ENCODE measurements at places on chromosomes 4 and X.

DNA sequence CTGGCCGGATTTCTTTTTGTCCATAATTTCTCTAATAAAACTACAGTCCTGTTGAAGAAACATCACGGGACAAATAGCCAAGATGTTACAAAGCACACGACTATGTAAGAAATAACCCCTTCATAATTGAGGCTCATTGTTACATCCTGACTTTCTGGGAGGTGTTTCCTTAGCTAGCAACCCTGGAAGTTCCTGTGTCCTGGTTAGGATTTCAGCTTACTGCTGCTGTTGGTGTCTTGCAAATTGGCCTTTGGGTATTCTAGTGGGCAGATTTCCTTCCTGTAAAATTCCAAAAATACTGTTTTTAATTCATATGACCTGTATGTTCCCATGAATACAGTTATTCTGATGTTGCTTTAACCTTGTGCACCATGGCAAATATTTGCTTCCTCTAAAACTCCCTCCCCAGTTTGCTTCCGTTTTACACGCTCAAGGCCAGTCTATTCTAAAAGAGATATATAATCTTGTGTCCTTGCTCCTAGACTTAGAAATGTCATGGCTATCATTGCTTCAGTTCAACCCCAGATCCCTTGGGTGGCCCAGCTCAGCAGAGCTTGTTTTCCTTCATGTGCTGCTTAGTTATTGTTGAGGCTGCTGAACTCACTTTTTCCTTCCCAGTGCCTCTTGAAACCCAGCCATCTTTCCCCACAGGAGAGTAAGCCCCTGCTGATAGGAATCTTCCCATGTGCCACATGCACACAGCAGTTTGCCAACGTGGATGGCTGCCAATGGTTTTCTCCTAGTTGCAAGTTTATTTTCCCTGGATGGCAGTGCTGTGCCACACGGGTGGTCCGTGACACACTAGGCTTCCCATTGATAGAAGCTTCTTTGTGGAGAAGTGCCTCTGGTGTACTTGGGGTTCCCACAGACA lies 75.8 kb downstream of the TSPAN7 start:
- DNase-seq: no peak

DNA sequence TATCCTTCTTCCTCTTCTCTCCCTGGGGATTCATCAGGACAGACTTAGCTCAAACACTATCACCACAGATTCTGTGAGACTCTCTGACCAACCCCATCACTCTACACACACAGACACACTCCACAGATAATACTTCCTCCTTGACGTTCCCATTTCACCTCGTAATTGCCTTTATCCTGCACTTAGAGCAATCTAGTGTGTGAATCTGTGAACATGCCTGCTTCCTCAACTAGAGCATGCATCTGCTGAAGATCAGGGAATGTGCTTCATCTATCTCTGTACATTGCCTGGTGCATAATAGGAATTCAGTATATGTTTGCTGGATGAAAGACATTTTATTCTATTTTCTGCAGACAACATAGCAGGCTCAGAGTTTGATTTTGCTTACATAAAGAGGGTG lies 25.1 kb upstream of the HS6ST2 start:
- no peak for DNase-seq

GRCh38 chr4:1945124-1945895 lies 63.5 kb downstream of the NELFA start:
- no peak for DNase-seq

DNA sequence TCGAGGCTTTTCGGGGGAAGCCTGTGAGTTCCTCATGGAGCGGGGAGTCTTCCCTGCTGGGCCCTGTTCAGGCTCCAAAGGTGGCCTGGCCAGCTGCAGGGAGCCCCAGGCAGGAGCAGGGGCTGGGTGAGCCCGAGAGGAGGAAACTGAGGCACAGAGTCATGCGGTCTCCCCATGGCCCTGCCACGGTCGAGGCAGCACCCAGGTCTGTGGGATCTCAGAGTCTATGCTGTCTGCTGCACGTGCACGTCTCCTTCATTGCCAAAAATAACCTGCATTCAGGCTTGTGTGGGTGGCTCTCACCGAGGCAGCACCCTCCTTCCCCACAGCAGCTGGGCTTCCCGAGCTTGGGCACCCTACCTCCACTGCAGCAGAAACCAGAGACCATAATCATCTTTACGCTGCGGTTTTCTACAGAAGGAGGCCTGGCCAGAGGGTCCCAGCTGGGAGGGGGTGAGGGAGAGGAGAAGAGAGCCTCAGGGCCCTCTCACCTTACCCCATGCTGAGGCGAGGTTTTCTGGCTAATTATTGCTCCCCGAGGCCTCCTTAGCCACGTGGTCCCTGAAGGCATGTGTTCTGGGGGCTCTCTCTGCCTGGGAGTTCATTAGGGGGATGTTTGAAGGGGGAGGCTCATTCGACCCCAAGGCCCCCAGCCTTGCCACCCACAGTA lies 64.3 kb downstream of the CPZ start:
- DNase-seq: no peak

GRCh38 chrX:110748256-110748806 lies 47.3 kb downstream of the CHRDL1 start:
- DNase-seq: no peak

- no peak for DNase-seq
Measured at GRCh38 chr4:1518997-1519700, 112.9 kb upstream of the NKX1-1 start.

DNA sequence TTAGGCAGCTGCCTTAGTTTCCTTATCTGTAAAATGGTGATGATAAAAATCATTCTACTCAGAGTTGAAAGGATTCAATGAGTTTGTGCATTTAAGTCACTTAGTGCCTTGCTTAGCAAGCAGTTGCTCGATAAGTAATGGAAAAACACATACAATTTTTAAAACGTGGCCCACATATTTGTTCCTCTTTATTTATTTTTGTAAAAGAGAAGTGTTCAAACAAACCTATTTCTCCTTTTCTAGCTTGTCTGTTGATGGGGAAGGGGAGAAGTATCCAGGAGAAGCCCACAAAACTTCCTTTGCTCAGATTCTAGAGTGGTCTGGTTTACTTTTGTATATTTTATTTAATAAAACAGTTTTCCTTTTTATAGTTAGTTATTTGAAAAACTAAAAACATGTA lies 3.3 kb upstream of the HPGDS start:
- DNase-seq: no peak

DNA sequence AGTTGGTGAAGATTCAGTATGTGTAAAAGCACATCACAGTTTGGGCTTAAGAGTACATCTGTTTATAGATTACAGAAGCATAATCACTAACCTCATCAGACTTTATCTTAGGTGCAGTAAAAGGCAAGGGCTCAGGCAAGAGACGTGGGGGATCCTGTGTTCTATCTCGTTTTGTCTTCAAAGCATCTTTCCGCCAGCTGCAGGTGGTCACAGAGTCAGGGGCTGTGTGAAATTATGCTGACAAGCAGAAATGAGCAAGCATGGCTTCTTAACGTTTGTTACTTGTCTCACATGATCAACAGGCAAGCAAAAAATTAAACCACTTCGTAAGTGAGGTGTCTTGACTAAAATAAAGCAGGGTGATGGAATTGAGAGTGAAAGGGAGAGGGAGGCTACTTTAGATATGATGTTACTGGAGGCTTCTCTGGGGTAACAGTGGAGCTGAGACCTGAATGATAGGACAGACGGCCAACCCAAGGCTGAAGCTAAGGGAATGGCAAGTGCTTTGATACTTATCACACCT lies 1.4 kb upstream of the TEC start:
- DNase-seq: no peak

- no peak for DNase-seq
Measured at GRCh38 chr4:43357252-43357974, 464.9 kb downstream of the GRXCR1 start.

DNA sequence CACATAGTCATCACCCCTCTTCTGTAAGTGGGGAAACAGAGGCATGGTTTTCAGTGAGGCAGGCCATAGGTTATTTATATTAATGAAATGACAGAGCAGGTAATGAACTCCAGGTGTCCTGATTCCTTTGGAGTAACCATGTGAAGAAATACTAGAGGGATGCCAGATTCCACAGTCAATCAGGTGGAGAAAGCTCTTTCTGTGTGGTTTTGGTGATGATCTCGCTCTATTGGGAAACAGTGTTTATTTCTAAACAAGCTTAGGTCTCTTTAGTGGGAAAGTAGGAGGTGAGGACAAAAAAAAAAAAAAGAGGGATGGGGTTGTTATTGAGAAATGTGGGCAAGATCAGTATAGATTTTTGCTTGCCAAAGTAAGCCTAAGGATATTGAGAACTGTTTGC lies 12.2 kb downstream of the DOCK11 start:
- no peak for DNase-seq

GRCh38 chr4:176789955-176790354 lies 2.8 kb downstream of the VEGFC start:
- DNase-seq: no peak

- no peak for DNase-seq
Measured at GRCh38 chr4:89257376-89257775, 50.2 kb downstream of the GPRIN3 start.

DNA sequence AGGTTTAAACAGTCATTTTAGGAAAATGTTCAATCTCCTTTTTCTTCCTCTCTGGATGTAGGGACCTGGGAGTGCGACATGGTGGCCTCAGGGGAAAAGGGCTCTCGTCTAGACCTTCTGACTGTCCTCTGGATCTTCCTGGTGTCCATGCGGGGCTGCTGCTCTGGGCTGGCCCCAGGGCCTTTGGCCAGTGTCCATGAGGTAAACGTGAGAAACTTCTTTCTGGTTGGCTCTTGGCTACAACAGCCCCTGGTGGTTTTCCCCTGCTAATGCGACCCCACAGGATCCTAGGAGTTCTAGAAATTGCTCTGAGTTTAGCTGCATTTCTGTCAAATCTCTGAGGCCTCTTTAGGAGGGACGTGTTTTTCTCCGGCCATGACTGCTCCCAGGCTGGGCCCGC lies 85.7 kb downstream of the MFAP3L start:
- no peak for DNase-seq

- DNase-seq: no peak
Measured at GRCh38 chr4:26105815-26106699, 192.0 kb downstream of the SMIM20 start.

DNA sequence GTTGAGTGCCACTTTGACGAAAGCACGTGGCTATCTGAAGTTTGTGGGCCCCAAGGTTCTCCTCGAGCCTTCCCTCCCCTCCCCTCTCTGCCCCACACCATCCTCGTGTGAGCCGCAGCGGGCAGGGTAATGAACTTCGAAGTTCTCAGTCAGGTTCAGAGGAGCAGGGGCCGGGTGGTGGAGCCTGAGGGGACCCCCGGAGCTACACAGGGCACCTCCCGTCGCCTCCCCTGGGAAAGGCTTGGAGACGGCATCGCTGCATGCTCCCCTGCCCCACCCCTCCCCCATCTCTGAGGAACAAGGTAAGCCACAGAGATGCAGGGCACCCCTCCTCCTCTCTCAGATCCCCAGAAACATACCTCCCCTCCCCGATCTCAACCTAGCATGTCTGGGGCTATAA lies 2.8 kb upstream of the NKX1-1 start:
- no peak for DNase-seq

GRCh38 chrX:24145303-24146186 lies 4.0 kb upstream of the ZFX start:
- DNase-seq: no peak

- no peak for DNase-seq
Measured at GRCh38 chr4:108532187-108532586, 88.2 kb upstream of the RPL34 start.

- peak; percentile 2 for DNase-seq
Measured at GRCh38 chrX:97389761-97390192, 506.1 kb downstream of the RPA4 start.

DNA sequence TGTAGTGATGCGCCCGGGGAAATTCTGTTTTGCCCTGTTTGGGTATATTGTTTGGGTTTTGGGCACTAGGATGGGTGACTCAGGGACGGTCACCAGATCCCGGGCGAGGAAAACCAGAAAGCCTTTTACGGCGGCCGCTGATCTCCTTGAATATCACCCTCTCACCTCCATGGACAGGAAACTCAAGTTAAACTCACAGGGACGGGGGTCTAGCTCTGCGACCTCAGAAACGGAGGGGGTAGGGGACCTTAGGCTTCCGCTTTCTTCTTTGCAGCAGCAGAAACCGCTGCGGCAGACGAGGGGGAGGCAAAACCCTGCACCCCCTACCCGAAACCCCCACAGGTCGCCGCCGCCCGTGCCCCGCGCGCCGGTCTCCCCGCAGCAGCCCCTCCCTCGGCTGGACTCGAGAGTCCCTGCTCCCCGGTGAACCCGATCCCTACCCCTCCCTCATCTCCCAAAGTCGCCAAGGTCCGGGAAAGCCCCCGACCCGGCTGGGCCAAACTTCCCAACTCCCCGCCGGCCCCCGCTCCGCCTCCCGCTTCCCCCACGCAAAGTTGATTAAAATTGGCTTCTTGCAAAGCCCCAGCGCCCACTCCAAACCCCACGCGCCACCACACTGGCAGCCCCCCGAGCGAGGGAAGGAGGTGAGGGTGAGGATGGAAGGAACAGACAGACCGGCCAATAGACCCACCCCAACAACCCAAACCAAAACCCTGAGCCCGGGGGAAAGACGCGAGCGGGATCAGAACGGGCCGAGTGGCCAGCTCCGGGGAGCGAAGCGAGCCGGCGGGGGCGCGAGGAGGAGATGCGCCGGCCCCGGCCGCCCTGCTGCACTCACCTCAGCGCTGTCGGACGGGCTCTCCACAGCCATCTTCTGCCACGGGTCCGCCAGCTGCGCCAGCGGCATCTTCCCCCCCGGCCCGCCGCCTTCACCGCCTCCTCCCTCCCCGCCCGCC lies 705 bp downstream of the RPS6KA3 start:
- no peak for DNase-seq

- no peak for DNase-seq
Measured at GRCh38 chrX:9110808-9111207, 76.9 kb upstream of the FAM9B start.

DNA sequence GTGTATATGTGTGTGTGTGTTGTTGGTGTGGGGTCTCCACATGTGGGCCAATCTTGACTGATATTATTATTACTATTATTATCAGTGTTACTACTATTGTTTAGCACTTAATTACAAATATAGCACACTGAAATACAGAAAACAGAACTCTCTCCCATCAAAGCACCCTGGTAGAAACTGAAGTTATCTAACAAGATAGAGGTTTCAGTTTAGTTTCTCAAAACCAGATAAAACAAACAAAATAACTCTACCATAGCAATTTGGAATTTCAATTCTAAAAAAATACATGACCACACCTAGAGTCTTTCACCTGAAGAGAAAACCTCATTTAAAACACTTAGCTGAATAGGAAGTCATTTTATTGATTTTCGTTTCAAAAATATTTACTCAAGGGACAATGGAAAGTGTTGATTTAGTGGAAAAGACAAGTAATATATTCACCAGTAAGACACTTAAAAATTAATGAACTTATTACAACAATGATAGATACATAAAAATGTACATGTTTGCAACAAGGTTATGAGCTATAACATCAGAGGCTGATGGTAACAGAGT lies 252.3 kb downstream of the PDHA2 start:
- no peak for DNase-seq

DNA sequence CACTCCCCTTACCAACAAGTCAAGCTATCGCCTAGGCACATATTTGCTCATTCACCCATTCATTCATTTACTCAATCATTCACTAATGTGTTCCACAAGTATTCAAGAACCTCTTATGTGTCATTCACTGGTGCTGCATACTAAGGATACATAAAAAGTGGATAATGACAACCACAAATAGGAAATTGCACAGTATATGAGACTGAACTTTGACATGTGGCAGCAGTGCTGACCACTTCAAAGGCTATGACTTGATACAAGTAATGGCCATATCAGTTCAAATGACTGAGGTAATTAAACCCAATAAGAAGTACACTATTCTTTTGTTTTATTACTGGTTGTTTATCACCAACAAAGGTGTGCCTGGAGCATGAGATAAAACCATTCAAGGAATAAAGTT lies 282.5 kb downstream of the KLHL13 start:
- DNase-seq: no peak

- DNase-seq: no peak
Measured at GRCh38 chr4:153142700-153143438, 61.4 kb upstream of the TRIM2 start.

GRCh38 chrX:40151211-40152172 lies 53.7 kb upstream of the BCOR start:
- no peak for DNase-seq
